ENCODE measurements at places on chromosomes 5 and 9.

GRCh38 chr9:642014-642413 is 199.5 kb upstream of the DMRT1 start:
- DNase-seq, result no peak

GRCh38 chr5:178536541-178537466 is 53.4 kb downstream of the COL23A1 start:
- no peak for DNase-seq

DNA sequence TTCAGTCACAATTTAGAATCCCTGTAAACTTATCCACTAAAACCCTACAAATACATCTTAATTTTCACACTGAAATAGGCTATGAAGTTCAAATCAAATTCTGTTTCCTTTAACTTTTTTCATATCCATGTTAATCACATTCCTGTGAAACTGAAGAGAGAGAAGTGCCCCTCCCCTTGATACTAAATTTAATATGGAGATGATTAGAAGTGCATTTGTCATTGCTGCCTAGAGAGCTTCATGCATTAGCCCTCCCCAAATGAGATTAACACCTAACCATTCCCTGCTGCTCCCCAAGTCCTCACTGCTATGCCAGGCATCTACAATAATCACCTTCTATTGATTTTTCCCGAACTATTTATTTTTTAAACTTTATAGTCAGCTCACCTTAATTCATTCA is 85.1 kb upstream of the SPOCK1 start:
- no peak for DNase-seq

DNA sequence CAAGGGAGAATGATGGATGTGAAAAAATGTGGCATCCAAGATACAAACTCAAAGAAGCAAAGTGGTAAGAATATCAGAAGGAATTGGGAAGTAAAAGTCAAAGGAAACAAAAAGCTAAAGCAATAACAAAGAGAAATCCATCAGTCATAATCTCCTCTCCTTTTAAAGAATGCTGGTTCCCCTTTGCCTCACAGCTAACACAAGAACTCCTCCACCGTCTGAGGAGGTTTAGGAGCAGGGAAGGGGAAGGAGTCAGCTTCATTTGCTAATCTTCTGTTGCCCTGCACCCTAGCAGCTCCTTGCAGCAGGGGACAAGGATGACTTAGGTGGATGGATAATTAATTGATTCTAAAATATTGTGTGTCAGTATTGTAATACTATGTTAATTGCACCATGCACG is 16.4 kb downstream of the CD274 start:
- DNase-seq, result no peak

- no peak for DNase-seq
Measured at GRCh38 chr9:115015018-115015635, 84.7 kb upstream of the TNFSF8 start.

All from NCI-H1417 treated with DMSO at 0.1 percent for 48 hours (cell line).